ENCODE measurements at places on chromosomes 1 and 21.

DNA sequence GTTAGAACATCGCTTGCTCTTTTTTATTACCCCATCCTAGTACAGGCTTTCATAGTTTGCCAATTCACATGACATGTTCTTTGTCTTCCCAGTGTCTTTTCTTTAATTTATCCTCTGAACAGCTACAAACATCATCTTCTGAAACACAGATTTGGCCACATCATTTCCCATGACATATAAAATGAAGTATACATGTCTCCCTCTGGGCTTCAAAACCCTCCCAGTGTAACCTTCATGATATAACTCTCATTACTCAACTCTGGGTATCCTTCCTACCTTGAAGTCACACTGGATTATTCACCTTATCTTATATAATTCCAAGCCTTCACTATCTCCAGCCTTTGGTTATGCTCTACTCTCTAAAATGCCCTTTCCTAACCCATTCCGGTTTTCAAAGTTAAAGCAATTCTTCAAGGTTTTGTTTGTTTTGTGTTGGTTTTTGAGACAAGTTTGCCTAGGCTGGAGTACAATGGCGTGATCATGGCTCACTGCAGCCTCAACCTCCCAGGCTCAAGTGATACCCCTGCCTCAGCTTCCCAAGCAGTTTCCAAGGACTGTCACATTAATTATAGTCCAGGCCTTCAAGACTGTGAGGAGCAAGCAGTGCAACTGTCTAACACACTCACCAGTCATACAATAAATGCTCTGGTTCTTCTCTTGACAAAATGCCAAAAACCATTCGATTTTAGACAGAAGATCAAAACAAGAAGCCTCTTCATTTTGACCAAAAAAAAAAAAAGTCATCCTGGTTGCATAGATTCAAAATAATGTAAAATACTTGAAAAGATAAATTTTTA, 5.8 kb downstream of the RGS1 start:
- no peak for DNase-seq

- DNase-seq = no peak
Measured at GRCh38 chr1:111903871-111904449, 85.5 kb downstream of the KCND3 start.

DNA sequence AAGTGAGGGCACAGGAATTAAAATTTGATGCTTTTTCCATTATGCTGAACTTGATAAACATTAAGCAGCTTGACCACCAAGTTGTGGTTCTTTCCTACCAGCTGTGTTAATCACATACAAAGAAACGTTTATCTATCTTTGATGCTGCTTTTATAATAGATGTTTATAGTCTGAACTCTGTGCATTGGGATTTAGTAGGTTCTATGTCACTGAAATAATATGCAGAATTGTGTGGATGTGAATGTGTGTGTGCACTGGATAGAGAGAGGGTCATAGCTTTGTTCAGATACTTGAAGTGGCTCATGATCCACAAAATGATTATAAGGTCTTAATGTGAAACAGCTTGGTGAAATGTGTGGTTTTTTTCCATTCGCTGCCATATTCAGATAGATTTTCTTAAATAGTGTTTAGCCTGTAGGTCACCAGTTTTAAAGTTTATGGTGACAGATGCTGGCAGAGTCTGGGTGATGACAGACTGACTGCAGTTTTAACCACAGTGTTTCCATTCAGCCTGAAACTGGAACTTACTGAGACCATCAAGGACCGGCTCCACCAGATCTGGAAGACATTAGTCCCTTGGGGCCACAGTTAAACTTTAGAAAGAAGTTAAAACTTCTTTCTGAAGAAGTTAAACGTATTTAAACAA, 10.2 kb downstream of the DDI2 start:
- DNase-seq = no peak

GRCh38 chr1:66269222-66269621, 264.7 kb upstream of the SGIP1 start:
- no peak for DNase-seq
